ENCODE measurements at places on chromosomes 13 and 19.

GRCh38 chr19:54573330-54573872 is at the start of gene LILRA2:
Gene LILRA2 (plus strand): TSS chr19:54573790. CDS start chr19:54573879, 89 bp downstream.
- no peak for DNase-seq

GRCh38 chr13:102774214-102774568 is 605 bp upstream of the TEX30 start:
- no peak for DNase-seq

DNA sequence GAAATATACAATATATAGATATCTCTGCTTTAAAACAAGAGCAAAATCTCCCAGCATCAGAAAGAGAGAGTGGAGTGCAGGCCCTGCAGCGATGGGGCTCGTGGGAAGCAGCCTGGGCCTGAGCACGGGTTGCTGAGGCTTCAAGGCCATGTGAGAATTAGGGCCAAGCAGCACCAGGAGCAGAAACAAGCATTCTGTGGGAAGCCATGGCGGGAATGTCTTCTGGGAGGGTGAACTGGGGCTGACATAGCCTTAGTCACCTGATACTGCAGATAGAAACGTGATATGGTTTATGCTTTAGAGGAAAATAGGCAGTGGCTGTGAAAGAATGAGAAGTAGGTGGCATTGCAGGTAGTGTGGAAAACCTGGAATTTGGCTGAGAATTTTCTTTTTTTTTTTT is 472.3 kb downstream of the IRS2 start:
- no peak for DNase-seq

DNA sequence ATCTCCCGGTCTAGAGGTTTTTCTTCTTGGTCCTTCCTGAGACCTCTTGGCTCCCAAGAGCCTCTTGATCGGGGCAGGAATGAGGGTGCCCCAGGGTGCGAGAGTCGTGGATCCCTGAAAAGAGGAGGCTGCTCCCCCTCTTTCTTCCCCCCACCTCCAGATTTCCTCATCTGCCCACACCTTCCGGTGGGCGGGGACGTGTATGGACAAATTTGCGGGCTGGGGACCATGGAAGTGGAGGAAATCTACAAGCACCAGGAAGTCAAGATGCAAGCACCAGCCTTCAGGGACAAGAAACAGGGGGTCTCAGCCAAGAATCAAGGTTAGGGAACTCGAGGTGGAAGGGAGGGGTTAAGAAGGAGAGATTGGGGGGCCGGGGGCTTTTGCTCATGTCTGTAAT is at the start of gene MCEMP1:
Gene MCEMP1 (plus strand): TSS at position 237 of the 400 bp plus-strand sequence. CDS start 31 bp downstream, at position 268.
- no peak for DNase-seq

DNA sequence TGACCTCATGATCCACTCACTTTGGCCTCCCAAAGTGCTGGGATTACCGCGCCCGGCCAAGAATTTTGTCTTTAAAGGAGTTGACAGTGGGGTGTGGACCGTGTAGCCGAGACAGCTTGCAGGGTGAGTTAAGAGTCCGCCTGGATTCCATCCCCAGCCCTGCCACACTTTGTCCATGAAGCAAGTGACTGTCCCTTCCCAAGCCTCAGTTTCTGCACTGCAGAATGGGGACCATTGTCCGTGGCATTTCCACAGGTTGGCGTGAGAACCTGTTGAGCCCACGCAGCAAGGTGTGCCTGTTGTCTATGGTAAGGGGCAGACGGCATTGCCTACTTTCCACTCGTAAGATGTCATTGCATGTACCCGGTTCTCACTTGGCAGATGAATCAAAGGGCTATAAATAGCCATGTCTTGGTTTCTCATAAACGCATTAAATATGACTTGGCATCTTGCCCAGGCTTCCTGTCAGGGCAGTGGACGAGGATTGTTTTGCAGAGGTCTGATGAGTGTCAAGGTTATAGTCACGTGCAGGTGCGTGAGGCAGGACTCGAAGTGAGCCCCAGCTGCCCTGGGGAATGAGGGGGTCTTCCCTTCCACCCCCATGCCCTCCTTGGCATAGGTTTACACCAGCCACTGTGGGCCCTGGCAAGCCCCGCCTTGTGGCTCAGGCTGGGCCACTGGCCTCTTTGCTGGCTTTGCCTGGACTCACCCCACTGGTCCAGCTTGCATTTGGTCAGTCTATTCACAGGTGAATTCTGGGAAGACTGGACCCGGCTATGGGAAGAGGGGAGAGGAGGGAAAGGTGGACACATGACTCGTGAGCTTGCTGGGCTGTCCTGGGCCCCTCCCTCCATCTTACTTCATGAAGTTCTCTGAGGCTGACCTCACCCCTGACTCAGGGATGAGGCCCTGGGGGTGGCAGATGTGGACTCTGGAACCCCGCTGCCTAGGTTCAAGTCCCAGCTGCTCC is 14.6 kb downstream of the FAM187B start:
- DNase-seq = peak; percentile 69

DNA sequence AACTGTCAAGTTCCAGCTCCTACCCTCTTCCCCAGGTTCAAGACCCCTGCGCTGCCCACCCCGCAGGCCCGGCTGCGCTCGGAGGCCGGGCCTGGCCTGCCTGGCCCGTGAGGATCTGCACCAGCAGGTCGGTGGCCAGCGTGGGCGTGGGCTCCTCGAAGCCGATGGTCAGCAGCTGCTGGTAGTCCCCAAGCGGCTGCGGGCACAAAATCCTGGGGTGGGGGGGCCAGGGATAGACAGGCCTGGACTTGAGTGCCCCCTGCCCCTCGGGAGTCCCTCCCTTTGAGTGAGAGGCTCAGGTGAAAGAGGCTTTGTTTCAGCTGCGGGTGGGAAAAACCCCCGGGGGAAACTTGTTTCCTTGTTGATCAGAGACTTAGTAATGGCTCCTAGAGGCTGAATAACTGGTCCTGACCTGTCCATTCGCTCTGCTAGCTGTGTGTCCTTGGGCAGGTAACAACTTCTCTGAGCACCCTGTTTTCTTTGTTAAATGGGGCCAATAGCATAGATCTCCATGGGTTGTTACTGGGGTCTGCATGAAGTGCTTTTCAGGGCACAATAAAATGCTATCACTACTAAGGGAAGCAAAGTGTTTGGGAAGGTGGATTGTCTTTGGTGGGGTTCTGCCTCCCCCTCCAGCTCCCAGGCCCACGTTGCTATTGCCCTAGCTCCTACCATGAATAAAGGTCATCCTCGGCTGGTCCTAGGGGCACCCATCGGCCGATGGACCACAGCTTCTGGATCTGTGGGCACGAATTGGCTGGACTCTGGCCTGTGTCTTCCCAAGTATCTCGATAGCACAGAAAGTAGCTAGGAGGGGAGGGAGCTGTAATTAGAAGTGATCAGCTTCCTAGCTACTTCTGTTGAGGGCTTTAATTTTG is 3.5 kb downstream of the C19orf67 start:
- no peak for DNase-seq

DNA sequence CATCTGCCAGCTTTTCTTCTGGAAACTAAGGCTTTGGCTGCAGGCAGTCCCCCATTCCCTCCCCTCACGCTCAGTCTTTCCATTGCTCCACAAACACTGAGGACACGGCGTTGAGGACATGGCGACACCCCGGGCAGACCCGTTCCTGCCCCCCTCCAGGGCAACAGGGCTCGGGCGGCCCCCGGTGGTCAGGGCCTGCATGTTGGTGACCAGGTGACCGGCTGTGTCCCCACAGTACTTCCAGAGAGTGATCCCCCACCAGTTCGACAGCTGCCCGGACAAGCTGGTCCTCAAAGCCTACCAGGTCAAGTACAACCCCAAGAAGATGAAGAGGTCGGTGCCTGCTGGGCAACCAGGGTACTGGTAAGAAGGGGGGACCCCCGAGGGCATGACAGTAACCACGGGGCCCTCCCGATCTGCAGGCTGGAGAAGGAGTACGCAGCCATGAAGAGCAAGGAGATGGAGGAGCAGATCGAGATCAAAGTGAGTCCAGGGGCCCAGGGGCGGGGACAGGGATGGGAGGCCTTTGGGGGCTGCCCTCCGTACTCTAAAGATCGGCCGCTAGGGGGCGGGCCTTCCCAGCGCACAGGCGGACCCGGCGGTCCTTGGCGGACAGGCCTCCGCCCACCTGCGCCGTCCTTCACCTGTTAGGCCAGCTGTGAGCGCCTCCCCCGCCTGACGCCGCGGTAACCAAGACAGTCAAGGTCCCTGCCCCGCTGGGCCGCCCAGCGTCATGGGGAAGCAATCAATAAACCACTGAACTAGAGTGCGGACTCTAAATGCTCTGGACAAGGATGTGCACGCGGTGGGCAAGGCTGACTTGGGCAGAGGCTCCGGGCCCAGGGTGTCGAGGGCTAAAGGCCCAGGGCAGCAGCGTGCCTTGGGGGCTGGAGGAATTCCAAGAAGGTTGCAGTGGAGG is 21.1 kb downstream of the PRR36 start:
- peak; percentile 76 for DNase-seq

DNA sequence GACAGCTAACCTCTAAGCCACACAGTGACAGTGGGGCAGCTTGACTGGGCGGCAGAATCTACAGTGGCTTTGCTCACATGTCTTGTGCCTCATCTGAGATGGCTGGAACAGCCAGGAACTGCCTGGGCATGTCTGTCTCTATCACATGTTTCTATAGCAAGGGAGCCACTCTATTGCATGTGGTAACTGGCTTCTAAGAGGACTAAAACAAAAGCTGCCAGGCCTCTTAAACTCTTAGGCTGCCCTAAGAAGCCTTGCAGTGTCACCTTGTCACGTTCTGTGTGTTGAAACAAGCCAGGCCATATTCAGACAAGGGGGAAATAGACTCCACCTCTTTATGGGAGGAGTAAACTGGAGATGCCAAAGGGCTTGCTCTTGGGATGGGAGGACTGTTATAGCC is 122.9 kb upstream of the MAB21L1 start:
- no peak for DNase-seq

DNA sequence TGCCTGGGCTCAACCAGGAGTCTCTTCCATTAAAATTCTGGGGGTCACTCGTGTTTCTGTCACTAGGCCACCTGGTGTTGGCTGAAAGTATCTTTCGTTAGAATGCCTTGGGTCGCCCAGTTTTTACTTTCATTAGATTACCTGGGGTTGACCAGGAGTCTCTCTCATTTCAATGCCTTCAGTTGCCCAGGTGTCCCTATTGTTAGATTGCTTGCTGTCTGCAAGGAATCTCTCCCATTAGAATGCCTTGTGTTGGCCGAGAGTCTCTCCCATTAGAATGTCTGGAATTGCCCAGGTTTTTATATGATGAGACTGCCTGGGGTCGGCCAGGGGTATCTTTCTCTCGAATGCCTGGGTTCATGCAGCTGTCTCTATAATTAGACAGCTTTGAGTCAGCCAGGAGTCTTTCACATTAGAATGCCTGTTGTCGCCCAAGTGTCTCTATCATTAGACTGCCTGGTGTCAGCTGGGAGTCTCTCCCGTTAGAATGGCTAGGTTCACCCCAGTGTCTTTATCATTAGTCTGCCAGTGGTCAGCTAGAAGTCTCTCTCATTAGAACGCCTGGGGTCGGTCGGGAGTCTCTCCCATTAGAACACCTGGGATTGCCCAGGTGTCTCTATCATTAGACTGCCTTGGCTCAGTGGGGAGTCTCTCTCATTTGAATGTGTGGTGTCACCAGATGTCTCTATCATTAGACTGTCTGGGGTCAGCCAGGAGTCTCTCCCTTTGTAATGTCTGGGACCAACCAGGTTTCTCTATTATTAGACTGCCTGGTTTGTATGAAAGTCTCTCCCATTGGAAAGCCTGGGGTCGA is 1446.8 kb downstream of the UQCRFS1 start:
- DNase-seq = no peak

GRCh38 chr13:23673354-23673753 is 103.1 kb downstream of the TNFRSF19 start:
- no peak for DNase-seq

Data from activated CD4-positive, CD25-positive, alpha-beta regulatory T cell treated with anti-CD3 and anti-CD28 coated beads, Interleukin-2, amount 50 U/mL, for 72 hours (primary cell).